Activated T-helper 17 cell treated with anti-CD3 and anti-CD28 coated beads, Interleukin-2, amount 50 U/mL, for 72 hours (primary cell): ENCODE measurements at places on chromosomes 1 and 21. TPM values are rescaled to one million over a fixed set of nuclear protein-coding genes. Genes with fewer than 3 reads are reported as not detected.
A peak's percentile ranks its signal among the peaks of the same experiment; 100 is the strongest.

DNA sequence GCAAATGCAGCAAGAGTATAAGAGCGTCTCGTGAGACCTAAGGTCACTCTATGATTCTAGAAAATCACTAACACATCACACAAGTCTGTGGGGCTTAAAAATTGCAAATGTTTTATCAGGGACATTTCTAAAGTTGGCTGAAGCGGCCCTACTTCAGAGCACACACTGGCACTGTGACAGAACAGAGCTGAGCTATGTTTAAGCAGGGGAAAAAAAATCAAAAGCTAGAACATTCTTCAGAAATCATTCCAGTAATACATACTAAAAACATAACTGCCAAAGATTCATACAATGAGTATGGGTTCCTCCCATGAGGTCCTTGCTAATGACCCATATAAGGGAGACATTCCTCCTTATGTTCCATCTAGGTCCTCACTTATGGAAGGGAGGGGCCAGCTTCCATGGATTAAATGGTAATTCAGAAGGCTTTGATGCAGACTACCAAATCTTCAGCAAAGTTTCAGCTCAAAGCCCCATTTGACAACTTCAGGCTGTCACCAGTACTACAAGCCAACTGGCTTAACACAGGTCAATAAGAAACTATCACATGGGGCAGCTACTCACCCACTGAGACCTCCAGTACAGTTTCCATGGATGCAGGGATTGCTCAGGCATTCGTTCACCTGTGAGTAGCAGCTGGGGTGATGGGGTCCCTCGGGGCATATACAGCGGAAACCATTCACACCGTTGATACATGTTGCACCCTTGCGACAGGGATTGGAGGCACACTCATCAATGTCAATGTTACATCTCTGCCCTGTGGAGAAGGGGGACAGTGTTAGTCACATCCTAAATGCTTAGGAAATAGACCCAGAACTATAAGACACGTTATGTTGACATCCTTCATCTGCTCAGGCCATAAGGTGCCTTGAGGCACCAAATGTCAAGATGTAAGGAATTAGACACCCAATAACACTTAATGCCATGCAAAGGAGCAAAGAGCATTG lies 58.4 kb upstream of the ADAM30 start:
- H3K4me1 ChIP-seq: peaks cover 5% of the 10 kb centered on the region
- ATAC-seq: peak; percentile 42
- no peak overlapping the region for H3K4me3 ChIP-seq

GRCh38 chr1:67084765-67085318 lies 30.9 kb upstream of the SLC35D1 start:
- no peaks in the 10 kb centered on the region for H3K4me1 ChIP-seq
- no peak for ATAC-seq
- no peak overlapping the region for H3K27ac ChIP-seq
- no peak overlapping the region for H3K4me3 ChIP-seq

DNA sequence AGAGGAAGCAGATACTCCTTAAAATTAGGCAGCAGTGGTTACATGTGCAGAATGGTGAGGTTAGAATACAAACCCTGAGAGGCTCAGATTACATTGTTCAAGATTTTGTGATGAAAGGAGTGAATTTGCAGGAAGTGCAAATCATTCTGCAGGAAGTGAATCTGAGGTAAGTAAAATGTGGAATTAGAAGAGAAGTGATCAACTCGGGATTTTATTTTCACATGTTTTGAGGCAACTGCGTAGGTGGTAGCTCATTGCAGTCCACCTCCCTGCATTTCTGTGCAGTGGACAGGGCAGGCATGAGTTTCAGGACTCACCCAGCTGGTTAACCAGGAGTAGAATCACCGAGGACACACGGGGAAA lies 2.1 kb upstream of the PLA2G2C start:
- peaks cover 5% of the 10 kb centered on the region for H3K27me3 ChIP-seq
- H3K36me3 ChIP-seq: no peaks in the 10 kb centered on the region
- peaks cover 43% of the 10 kb centered on the region for H3K4me1 ChIP-seq
- no peak for ATAC-seq
- H3K27ac ChIP-seq: peak overlapping the region; percentile 65
- H3K4me3 ChIP-seq: peak overlapping the region; percentile 80

DNA sequence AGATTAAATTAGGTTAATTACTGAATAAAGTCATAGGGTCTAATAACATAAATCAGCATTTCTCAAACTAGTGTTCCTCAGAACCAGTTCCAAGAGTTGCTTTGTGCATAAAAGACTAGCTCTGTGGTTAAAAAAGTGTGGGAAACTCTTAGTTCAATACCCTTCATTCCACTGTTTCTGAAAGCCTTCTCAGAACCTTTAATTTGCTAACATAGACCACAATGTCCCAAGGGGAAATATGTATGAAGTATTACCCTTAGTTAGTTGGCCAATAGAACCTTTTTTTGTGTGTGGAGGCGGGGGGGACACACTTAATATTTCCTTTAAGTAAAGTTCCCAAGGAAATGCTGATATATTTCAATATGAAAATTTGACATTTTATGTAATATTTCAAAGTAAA lies 20.4 kb downstream of the ODF2L start:
- H3K4me3 ChIP-seq: no peak overlapping the region
- no peak overlapping the region for H3K27ac ChIP-seq
- ATAC-seq: no peak

DNA sequence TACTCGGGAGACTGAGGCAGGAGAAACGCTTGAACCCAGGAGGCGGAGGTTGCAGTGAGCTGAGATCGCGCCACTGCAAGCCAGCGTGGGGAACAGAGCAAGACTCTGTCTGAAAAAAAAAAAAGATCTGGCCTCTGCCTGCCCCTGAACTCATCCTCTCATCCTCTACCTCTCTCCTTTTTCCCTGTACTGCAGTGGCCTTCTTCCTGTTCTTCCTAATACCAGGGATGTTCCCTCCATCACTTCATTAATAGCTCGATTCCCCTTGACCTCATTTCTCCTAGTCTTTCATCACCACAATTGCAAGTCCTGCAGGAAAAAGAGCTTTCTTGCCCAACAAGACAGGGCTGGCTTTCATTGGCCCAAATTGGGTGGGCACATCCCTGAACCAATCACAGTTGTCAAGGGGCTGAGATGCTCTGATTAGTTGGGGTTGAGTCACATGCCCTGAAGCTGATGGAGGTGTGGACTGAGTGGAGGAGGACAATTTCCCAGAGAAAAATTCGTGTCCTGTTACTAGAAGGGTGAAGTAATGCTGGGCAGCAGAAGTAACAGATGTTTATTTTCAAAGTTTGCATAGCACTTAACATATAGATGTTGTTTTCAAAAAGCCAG lies 86.8 kb upstream of the PUM1 start:
- no peak for ATAC-seq
- H3K36me3 ChIP-seq: no peaks in the 10 kb centered on the region
- no peak overlapping the region for H3K4me3 ChIP-seq
- no peaks in the 10 kb centered on the region for H3K27me3 ChIP-seq
- no peak overlapping the region for H3K27ac ChIP-seq

DNA sequence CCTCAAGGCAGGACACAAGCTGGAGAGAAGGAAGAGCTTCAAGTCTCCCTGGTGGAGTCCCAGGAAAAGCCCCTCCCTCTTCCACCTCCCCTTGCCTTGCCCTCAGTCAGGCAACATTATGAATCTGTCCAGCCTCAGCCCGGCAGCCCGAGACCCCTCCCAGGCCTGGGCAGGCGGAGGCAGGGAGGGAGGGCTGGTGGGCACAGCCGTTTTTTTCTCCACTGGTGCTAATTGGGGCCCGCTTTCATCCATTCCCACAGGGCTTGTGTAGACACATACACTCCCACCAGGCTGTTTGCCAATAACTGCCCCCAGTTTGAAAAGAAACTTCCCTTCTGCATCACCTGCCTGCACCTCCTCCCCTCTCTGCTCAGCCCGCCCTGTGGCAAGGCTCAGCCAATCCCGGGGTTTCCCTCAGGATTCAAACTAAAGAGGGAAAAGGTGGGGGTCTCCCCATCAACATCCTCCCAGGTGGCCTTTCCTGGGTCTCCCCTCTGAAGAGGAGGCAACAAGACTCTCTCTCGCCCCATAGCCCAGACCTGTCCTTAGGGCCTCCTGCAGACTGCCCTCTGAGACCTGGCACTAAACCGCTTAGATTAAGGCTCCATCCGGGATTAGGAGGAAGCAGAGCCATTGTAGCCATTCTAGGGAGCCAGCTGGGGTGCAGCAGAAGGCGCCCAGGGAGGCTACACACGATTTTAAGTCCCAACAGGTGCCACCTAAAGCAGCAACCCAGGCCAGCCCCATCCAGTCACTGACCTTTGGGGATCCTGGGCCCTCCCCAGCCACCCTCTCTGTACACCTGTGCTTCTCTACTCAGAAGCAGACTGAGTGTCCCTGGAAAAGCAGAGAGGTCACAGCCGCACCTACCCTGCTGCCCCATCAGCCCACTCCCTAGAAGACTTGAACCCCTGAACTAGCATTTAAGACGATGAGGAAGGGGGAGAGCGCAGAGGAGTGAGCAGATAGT lies 3.5 kb downstream of the IGSF9 start:
- ATAC-seq: no peak
- H3K27ac ChIP-seq: no peak overlapping the region
- H3K36me3 ChIP-seq: no peaks in the 10 kb centered on the region
- H3K4me3 ChIP-seq: no peak overlapping the region
- peaks cover 47% of the 10 kb centered on the region for H3K27me3 ChIP-seq

DNA sequence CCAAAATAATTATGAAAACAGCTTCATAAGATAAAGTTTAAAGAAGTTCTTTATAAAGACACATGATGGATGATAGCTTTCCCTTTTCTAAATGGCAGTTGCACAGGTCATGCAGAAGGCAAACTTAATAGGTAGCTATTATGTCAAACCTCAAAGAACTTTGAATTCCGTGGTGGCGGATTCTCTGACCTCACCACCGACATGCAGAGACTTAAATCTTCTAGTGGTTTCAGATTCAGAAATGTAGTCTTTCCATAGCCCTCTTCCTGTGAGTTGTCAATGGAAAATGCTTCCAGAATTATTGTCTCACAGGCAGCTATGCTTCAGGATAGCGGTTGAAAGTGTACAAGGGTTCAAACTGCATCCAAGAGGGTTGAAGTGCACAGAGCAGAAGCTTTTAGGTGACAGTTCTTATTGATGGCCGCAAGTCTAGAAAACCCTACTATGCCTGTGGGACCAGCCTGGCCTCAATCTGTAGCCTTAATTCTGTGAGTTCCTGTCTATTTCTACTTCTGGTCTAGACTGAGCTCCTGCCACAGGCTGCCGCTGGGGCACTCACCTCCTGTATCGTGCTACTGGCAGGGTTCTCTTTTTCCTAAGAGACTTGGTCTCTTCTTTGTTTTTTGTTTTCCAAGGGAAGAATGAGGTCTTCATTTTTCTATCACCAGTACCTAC lies 117.0 kb upstream of the ERRFI1 start:
- no peak overlapping the region for H3K4me3 ChIP-seq
- no peak for ATAC-seq
- H3K36me3 ChIP-seq: no peaks in the 10 kb centered on the region
- H3K4me1 ChIP-seq: peaks cover 14% of the 10 kb centered on the region

- no peak overlapping the region for H3K4me3 ChIP-seq
- H3K27me3 ChIP-seq: no peaks in the 10 kb centered on the region
- no peak for ATAC-seq
- H3K4me1 ChIP-seq: peaks cover 13% of the 10 kb centered on the region
- no peaks in the 10 kb centered on the region for H3K36me3 ChIP-seq
- no peak overlapping the region for H3K27ac ChIP-seq
Measured at GRCh38 chr1:223496883-223497282, 103.7 kb downstream of the CCDC185 start.

- H3K4me3 ChIP-seq: no peak overlapping the region
- ATAC-seq: no peak
- H3K4me1 ChIP-seq: peaks cover 16% of the 10 kb centered on the region
- H3K36me3 ChIP-seq: peaks cover 88% of the 10 kb centered on the region
Measured at GRCh38 chr1:55154616-55155015, 60.5 kb downstream of the USP24 start.

DNA sequence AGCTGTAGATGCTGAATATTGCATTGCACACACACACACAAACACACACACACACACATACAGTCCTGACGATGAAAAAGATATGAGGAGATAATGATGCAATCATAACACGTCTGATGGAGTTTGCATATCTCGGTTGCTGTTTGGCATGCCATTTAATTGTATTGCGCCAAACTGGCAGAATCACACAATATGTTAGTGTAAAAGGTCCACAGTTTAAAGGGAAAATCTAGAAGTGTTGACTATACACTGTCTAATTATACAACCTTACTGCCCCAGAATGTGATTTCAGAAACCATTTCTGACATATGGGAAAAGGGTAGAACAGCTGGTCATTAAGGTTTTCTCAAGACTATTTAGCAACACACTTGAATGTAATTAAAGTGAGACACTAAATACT lies 123.7 kb upstream of the PROX1 start:
- H3K27ac ChIP-seq: no peak overlapping the region
- H3K4me1 ChIP-seq: no peaks in the 10 kb centered on the region
- no peak overlapping the region for H3K4me3 ChIP-seq
- H3K27me3 ChIP-seq: no peaks in the 10 kb centered on the region

DNA sequence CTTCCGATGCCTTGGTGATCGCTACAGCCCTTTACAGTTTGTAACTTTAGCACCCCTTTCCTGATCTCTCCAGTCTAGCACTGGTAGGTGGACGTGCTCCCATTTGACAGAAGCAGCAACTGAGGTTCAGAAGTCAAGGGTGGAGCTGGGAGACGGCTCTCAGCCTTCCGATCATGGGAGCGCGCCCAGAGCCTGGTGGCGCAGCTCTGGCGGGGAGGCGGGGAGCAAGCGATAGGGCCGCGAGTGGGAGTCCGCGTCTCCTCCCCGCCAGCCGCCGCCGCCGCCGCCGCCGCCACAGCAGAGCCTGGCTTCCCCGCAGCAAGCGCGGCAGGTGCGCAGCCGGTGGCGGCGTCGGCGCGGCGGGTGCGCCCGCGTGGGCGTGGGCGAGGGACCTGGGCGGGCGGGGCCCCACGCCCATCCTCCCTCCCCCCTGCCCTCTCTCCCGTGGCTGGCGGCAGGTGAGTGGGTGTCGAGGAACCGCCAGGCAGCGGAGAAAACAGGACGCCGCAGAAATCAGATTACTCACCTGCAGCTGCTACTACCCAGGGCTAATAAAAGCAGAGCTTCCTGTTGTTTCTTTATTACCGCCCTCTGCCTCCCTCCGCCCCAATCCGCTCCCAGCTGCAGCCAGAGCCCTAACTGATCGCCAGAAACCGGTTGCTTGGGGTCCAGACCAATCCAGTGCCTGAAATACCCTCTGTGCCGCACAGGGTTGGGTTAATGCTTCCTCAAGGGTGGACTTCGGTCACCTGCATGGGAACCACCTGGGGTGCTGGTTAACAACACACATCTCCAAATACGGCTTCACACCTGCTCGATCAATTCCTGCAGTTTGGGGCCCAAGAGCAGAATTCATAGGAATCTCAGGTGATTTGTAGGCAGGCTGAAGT lies 60.2 kb upstream of the ID3 start:
- H3K4me1 ChIP-seq: peaks cover 51% of the 10 kb centered on the region
- peak; percentile 71 for ATAC-seq
- H3K36me3 ChIP-seq: no peaks in the 10 kb centered on the region
- H3K4me3 ChIP-seq: peak overlapping the region; percentile 79
- H3K27ac ChIP-seq: peak overlapping the region; percentile 75

The SPRR1A gene
- not detected for total RNA-seq

The TFF3 gene
- not detected for total RNA-seq

The LAMB3 gene
- 11.9 TPM for total RNA-seq

The HDAC1 gene
- total RNA-seq: 199 TPM

The EDARADD gene
- 4.0 TPM for total RNA-seq
